ENCODE measurements at places on chromosomes 2 and 18. TPM values are rescaled to one million over a fixed set of nuclear protein-coding genes. Genes with fewer than 3 reads are reported as not detected.

DNA sequence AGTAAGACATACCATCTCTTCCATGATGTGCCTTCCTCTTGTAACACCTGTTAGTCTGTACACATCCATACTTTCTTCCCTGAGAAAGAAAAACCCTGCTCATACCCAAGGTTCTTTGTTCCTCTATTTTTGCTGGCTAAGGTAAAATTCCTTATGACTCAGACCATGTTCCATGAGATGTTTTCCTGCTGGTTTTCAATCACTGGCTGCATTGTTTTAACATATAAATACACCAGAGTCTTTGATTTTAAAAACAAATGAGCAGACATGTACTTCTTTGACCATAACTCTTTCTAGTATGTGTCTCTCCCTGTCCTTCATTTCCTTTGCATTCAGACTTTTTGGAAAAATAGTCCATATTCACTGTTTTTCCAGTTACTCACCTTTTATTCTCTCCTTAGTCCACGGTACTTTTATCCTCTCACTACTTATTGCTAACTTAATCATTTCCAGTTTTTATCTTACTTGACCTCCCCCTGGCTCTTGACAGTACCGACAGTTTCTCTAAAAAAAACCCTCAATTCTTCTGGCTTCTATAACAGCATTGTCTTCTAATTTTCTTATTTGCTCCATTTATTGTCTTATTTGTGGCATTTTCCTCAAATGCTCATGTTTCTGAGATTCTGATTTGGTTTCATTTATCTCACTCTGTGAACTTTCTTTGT lies 4.3 kb downstream of the VAPA start:
- no peak for DNase-seq

DNA sequence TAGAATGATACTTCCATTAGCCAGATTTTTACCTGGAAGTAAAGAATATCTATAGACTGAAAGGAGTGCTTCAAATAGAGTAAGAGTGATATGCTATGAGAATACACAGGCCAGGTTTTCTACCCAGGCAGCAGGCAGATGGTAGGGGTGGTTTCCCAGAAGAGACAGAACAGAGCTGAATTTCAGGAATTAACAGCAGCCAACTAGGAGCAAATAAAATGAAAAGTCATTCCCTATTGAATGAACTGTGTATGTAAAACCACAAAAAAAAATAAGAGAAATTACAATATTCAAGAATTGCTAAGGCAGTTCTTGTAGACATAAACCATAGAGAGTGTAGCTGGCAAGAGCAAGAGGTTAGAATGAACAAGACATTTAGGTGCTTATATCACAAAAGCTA lies 336.8 kb downstream of the KCNJ3 start:
- DNase-seq, result no peak

- no peak for DNase-seq
Observed at GRCh38 chr2:110642360-110642759, 35.5 kb downstream of the BUB1 start.

- DNase-seq, result no peak
Observed at GRCh38 chr2:142588269-142588668, 289.2 kb upstream of the KYNU start.

DNA sequence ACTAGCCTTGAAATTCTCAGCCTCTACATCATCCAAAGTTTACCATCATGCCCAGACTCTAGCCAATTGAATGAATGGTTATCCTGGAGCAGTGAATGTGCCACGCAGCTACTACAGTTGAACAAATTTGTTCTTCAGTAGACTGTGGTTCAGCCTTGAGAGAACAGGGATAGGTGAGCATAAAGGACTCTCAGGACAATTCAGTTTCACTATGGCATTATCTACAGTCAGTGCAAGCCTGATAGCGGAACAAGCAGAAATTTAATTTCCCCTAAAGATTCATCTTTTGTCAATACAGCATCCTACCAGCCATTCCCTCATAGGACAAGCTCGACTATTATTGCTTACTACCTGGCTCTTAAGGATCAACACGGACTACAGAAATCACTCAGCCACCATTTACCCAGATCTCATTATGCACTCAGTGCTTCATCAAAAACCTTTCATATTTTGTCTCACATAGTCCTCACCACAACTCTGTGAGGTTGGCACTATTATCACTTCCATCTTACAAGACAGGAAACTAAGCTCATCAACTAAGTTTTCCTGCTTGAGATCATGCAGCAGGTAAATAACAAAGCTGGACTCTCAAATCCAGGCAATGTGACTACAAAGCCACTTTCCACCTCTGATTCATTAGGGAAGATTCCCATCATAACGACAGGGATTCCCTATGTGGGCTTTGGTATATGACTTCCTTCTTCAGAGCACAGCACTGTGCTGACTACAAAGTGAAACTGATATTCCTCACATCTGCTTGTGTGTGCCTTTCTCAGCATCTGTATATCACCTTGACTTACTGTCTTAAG lies 181.5 kb upstream of the ACVR2A start:
- no peak for DNase-seq

DNA sequence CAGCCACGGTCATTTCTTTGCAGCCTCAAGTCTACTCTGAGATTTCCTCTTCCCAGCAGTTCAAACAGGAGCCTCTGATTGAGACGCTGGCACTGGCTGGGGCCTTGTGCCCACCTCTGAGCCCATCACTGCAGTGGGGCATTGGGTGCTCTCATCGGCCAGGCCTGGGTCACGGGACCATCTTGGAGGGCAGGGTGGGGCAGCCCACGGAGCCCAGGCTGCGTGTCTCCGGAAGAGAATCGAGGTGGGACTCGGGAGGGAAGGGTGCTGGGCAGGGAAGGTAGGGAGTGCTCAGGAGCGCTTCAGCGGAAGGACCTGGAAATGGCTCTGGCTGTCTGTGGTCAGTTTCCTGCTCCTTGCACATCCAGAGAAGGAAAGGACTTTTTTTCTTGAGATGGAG lies 82.4 kb downstream of the RTP5 start:
- DNase-seq, result peak; percentile 35

- peak; percentile 72 for DNase-seq
Observed at GRCh38 chr2:216918088-216918680, 58.3 kb upstream of the TNP1 start.

GRCh38 chr2:172211512-172211911 lies 108.8 kb upstream of the DLX2 start:
- DNase-seq, result no peak

DNA sequence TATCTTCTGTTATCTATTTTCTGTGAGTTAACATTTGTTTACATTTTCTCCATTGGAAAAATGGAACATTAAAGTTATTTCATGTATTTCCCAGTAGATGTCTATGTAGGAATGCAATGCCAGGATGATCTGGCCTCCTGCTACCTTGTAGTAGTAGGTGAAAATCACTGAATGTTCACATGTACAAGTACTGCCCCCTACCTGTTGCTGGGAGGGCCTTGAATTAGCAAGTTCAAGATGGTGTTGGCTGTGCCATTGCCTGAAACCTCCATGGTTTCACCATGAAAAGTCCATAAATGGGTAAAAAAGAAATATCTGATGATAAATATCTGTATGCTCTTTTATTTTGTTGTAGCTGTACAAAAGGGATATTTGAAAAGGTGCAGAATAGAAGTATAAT lies 30.7 kb downstream of the XRCC5 start:
- no peak for DNase-seq

DNA sequence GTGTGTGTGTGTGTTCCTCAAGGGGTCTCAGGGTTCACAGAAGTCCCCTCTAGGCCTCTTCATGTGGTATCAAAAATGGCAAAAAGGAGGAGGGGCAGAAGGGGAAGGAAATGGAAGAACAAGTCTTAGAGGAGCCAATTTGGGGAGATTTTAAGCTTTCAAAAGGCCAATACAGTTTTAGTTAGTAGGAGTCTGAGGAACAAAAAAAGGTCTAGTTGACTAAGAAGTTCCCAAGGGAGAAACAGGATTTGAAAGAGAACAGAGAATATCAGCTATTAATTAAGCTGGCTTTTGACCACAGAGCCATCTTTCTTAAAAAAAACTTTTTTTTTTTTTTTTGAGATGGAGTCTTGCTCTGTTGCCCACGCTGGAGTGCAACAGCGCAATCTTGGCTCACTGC lies 7.1 kb downstream of the RNF125 start:
- DNase-seq, result no peak

DNA sequence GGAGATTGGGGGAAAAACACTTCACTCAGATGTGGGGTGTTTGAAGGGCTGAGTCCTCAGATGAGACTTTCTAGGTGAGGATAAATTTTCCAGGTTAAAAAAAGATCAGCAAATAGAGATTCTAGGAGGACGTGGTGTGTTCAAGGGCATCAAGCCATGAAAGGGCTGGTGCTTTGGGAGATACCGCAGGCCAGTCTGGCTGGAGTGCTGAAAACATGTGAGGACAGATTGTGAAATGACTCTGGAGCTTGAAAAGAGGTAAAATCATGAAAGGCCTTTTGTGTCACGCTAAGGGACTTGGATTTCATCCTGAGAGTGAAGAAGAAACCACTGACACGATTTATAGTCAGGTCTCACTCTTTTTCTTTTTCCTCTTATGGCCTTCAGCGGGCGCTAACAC lies 320.5 kb downstream of the DPP10 start:
- no peak for DNase-seq

GRCh38 chr18:75287006-75287405 lies 76.4 kb downstream of the TSHZ1 start:
- DNase-seq, result no peak

- peak; percentile 49 for DNase-seq
Observed at GRCh38 chr2:240256704-240257637, 116.5 kb upstream of the OTOS start.

DNA sequence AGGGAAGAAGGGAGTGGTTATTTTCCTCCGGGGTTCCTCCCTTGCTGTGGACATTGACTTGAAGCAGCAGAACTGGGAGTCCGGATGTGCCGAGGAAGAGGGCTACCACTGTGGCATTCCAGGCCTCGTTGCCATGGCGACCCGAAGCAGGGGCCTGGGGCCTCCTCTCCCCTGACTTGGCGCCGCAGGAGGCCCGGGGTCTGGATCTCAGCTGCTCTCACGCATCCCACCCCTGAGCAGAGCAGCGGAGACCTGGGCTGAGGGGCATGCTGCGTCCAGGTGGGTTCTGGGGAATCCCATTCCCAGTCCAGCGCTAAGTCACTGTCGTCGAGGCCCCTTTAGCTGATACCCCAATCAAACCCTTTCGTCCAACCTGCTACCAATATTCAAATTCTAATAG lies 100.2 kb downstream of the BCL11A start:
- DNase-seq, result no peak

DNA sequence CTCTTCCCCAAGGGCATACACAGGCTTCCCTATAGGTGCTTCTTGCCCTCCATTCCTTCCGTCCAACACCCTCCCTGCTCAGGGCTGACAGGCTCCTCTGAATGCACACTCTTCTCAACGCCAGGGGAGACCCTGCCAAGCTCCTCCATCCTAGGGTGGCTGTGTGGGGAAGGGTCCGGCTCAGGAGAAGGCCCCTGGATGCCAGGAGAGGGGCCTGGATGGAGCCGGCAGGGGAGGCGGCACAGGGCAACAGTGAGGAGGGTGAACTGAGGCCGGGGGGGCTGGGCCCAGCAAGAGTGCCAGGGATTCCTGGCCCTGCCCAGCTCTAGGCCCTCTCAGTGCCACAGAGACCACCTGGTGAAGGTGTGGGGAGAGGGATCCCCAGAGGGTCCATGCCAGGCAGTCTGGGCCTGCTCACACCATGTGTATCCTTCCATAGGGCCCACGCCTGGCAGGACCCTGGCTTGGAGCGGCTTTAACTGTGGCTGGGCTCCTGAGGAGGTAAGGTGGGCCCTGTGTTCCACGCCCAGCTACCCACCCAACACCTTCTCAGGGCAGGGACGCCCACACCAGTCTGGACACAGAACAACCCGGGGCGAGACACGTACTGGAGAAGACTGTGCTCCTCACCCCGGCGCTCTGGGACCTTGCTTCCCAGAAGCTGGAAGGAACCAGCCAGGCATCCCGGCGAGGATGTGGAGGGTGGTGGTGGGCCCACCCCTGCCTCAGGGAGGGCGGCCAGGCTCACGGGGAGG lies 26.6 kb downstream of the HS6ST1 start:
- DNase-seq, result no peak

- DNase-seq, result no peak
Observed at GRCh38 chr2:211423018-211423417, 866.6 kb downstream of the CPS1 start.

- DNase-seq, result no peak
Observed at GRCh38 chr2:60215386-60215901, 338.0 kb downstream of the BCL11A start.

GRCh38 chr2:95265182-95265581 lies 9.1 kb upstream of the PROM2 start:
- DNase-seq, result no peak

DNA sequence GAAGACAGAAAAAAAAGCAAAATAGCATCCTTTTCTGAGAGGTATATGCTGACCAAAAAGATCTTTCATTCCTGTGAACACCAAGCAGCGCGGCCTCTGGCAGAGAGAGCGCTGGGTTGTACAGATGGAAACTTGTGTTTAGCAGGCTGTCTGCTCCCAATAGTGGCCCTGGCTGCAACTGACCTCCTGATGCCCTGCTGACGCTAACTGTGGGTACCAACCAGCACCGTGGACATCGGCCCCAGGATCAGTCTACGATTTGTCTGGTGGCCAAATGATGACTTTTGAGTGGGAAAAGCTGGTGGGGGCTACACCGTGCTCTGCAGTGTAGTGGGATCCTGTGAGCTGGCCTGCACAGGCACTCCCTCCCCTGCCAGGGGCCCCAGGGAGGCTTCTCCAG lies 15.7 kb downstream of the COA5 start:
- DNase-seq, result no peak

DNA sequence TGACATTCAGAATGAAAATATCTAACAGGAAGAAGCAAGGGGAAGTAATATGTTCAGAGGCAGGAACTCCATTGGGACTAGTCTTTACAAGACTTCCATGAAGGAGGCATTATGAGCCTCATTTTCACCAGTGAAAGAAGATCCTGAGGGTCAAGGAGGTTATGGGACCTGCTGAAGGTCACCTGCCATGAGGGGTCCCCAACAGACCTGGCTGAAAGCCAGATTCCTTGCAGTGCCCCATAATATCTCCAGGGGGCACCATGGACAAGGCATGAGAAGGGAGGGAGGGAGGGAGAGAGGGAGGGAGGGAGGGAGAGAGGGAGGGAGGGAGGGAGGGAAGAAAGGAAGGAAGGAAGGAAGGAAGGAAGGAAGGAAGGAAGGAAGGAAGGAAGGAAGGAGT lies 27.9 kb downstream of the XDH start:
- DNase-seq, result no peak

GRCh38 chr2:11814979-11815510 lies 68.6 kb downstream of the LPIN1 start:
- no peak for DNase-seq

DNA sequence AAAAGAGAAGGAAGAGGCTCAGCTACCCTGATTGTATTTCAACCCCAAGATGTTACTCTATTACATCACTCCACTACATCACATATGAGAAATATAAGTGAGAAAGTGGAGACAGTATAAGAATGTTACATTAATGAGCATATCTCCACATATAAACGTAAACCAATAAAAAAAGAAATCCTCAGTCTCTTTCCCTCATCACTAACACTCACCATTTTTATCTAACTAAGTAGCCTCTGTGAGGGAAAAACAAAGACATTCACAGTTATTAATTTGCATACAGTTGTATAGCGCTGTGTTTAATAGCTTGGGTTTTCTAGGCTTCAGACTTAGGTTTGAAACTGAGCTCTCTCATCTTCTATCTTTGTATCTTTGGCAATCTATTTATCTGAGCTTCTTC lies 489.1 kb upstream of the LRRTM4 start:
- no peak for DNase-seq

GRCh38 chr2:44004735-44005602 lies 9.2 kb upstream of the LRPPRC start:
- no peak for DNase-seq

Gene ELP2
- 197 TPM for total RNA-seq

Gene DNAJC5G
- total RNA-seq, result not detected

Gene GAREM2
- total RNA-seq, result 0.98 TPM

Gene STARD6
- not detected for total RNA-seq

Gene LIMS1
- 57.7 TPM for total RNA-seq

Gene KCNG3
- 0.59 TPM for total RNA-seq

All from suprapubic skin (tissue), 4 donors.